Activated naive CD4-positive, alpha-beta T cell treated with anti-CD3 and anti-CD28 coated beads, Interleukin-2, amount 50 U/mL, for 16 hours (primary cell): ENCODE measurements at places on chromosomes 3 and 15.

GRCh38 chr3:126649556-126650092 lies 5.3 kb downstream of the TXNRD3 start:
- no peak for DNase-seq

GRCh38 chr3:52396011-52396906 lies 48.6 kb downstream of the SEMA3G start:
- DNase-seq = no peak

DNA sequence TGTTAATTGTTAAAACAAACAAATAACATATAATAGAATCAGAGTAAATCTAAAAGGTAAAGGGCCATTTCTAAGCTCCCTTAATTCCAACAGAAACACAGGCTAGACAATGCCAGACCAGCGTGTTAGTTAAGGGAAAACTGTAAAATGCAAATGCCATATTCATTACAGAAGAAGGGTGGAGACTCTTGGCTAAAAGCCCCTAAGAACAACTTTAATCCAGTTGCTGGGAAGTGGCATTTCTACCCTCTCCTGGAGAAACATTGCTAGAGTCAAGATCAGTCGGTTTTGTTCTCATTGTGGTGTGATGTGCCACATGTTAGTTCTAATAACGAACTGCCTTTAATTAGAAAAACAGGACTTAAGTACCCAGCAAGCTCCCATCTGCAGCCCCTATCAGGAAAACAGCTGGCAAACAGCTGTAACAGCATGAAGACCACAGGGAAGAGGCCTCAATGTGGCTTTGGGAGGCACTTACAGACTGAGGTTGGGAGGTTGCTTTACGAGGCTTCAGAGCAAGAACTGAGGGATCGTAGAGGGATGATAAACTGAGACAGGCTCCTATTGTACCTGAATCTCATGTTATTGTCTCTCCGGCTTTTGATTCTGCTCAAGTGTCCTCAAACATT lies 1134.8 kb downstream of the ROBO1 start:
- no peak for DNase-seq

GRCh38 chr3:57086201-57086600 lies 25.7 kb downstream of the SPATA12 start:
- no peak for DNase-seq

GRCh38 chr15:39456582-39457330 lies 124.1 kb upstream of the THBS1 start:
- DNase-seq = no peak

- no peak for DNase-seq
Measured at GRCh38 chr3:184821034-184821433, 9.1 kb downstream of the VPS8 start.

DNA sequence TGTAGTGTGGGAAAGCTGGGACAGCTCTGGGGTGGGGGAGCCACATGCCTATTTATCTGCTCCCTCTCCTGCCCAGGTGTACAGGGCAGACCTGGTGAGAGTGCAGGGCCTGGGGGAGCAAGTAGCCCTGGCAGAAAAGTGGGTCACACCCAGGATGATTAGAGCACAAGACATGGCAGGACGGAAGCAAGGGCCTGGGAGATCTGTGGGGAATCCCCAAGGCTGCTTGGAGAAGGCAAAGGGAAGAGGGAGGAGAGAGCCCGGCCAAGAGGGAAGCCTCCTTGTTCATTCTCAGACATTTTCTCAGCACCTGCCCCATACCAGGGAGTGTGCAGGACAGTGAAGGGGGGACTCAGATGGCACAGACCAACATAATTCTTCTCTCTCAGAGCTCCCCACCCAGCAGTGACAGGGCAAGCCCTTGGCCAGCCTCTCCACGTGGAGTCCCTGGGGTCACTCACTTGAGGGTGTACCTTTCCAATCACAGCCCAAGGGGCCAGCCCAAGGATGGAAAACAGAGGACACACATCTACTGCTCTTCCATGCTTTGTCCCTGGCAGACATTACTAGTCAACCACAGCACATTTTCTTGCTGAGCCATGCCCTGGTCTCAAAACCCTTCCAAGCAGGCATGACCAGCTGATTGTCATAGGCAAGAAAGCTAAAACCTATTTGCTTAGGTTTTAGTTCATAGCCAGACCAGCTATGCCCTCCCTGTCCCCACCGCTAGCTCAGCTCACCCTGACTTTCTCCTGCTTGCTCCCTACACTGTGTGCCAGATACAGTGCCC lies 4.9 kb upstream of the DUSP7 start:
- no peak for DNase-seq

- no peak for DNase-seq
Measured at GRCh38 chr15:33852570-33852969, 115.7 kb upstream of the CHRM5 start.

DNA sequence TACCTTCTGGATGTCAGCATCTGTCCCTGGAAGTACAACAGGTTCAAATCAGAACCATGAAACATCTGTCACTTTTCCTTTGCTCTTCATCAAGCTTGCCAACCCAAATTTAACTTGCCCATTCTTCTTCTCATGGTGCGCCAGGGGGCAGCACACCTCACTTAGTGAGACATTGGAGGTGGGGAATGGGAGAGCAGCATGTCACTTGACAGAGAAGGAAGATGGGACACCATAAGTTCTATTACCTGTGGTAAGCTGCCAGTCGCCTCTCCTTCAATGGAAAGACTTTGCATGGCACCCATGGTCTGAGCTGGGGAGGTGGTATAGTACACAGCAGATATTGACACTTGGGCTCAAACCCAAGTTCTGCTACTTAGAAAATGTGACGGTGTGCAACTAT lies 2.9 kb downstream of the SCN5A start:
- DNase-seq = no peak

DNA sequence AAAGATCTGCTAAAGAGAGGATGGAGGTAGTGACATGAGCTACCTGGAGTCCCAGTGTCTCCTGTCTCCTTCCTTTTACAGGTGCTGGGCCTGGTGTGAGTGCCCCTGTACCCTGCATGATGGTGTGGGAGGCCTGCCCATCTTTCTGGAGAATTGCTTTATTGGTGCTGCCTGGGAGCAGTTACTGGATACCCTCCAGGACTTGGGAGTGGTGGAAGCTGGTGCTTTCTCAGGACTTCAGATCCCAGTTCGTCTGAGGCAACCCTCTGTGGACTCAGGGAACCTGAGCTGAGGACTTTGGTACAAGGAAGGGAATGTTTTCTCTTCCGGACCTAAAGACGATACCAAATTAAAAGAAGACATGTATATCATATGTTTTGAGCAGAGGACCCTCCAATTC lies 18.3 kb upstream of the NUDT16 start:
- no peak for DNase-seq

DNA sequence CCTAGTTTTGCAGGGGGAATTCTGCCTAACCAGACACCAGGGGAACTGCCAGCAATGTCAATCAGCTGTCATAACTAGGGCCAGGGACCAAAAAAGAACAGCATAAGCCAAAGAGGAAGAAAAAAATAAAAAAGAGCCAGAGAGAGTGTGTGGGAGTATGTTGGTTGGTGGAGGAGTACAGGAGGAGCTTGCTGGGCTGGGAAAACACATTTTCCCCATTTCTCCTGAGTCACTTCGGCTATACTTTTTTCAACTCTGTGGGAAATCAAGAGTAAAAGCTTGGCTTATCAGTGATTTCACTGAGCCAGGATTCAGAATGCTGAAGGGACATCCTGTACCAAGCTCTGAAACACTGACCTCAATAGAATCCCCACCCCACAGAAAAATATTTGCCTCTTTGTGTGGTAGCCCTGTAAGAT lies 144.7 kb upstream of the DPH6 start:
- DNase-seq = no peak

DNA sequence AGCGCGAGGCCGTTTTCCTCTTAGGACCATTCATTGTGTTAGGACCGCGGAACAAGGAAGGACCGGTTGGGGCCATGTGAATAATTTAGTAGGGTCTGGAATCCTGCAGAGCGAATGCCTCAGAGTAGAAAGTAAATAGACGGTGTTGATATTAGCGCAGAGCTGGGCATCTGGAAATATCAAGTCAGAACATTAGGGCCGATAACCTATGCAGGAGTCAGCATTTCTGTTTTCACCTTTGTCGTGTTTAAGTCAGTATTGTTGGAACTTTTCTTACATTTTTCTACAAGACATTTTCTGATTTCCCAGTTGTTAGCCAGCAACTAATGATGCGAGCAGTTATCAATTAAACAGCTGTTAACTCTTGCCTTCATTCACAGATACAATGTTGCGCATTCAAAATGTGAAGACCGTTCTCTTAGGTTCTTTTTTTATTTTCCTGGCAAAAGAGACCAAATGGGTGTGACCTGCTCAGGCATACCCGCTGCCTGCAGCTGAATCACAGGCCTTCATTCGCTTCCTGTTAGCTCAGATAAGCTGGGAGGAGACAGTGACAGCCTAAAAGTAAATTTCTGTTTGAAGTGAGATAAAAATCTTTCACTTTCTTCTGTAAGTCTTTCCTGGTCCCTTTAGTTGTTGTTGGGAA lies 966 bp upstream of the PKM start:
- peak; percentile 53 for DNase-seq

DNA sequence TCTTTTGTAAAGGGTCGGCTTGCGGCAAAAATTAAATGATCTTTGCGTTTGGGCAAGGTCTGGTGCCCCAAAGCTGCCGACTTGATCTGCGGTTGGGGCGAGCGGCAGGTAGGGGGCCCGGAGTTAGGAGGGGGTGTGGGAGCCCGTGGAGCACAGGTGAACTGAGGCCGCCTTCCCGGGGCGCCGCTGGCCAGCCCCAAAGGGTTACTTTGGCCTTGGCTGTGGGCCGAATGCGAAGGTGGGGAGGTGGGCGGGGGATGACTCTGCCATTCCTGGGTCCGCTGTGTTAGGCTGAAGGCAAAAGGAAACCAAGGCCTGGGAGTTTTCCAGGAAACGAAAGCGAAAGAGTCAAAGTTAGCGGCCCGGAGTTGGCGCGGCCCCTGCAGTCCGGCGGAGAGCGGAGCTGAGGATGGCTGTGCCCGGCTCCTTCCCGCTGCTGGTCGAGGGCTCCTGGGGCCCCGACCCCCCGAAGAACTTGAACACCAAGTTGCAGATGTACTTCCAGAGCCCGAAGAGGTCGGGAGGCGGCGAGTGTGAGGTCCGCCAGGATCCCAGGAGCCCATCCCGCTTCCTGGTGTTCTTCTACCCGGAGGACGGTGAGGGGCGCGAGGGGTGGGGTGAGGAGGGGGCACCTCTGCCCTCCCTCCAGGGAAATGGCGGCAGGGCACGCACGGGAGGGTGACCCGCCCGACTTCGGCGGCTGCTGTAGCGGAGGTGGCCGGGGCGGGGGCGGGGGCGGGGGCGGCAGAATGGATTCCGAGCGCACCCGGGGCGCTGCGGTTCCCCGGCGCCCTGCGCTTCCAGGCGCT lies at the start of gene PARP14:
PARP14 (plus strand) TSS at position 365 of the 809 bp plus-strand sequence; CDS start at position 410, 45 bp downstream.
- peak; percentile 57 for DNase-seq

DNA sequence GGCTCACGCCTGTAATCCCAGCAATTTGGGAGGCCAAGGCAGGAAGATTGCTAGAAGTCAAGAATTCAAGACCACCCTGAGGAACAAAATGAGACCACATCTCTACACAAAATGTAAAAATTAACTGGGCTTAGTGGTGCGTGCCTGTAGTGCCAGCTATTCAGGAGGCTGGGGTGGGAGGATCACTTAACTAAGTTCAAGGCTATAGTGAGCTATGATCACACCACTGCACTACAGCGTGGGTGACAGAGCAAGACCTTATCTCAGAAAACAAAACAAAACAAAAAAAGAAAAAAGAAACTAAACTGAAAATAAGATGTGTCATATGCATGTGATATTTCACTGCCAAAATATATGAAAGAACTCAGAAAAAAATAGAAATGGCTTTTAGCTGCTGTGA lies 243.3 kb upstream of the CCDC54 start:
- DNase-seq = no peak

DNA sequence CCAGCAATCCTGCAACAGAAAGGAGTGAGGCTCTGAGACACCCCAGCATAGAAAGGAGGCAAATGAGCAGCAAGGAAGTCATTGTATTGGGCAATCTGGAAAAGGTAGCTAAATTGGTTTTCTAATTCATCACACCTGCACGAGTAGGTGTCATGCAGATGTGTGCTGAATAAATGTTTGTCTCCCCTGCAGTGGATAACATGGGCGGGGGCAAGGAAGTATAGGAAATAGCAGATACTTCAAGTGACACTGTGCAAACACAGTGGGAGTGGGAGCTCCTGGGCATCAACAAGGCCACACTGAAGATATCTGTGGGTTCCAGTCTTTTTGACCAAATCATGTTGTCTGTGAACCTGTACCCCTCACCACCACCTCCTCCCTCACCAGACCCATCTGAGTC lies 14.4 kb upstream of the HTR3E start:
- no peak for DNase-seq

- DNase-seq = no peak
Measured at GRCh38 chr3:170636400-170636973, 50.6 kb upstream of the SLC7A14 start.
